ENCODE measurements at places on chromosomes 16 and 17.

DNA sequence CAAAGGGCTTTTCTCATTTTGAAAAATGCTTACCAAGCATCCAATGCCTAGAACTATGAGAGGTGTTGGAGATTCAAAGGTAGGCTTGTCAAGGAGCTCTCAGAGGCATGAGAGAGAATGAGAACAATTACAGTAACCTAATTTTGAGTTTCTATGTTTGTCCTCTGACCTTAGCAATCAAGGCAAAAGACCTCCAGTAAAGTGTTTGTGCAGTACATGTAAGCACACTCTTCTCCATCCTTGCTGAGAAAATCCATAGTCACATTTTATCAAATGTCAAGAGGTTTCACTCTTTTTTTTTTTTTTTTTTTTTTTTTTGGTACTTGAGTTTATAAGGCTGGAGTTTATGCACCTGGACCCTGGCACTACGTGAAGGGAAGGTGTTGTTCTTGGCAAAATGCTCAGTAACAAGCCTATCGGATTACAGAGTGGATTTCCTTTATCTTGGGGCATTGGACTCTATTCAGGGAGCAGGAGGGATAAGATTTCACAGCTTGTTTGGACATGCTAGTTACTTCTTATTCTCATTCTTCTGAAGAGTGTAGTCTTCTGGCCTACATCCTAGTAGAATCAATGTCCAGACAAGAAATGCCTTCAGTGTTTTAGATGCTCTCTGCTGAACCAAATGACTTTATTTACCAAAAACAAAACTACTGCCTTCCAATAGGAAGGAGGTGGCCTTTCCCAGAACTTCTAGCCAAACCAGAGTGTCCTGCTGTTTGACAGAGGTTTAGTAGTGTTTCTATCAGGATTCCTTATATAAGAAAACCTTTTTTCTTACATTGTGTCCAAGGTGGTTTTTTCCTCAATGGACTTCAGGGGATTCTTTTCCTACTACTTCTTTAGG, 21.9 kb downstream of the KCNJ2 start:
- no peak for DNase-seq

DNA sequence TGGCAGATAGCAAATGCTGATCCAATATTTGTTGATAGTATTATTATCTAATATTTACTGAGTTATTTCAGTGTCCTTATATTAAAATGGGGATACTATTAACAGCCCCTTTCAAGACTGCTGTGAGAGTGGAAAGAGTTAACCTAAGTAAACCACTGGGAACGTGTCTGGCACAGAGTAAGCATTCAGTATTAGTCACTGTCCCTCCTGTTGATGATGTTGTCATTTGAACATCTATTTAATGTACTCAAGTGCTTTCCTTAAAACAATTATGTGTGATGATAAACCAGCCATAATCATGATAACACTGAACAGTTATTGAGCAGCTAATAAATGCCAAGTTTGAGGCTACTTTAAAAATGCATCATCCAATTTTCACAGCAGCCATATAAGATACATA, 135.7 kb upstream of the XYLT1 start:
- DNase-seq, result no peak

GRCh38 chr17:35341411-35341992, 31.9 kb downstream of the SLFN11 start:
- DNase-seq, result no peak

GRCh38 chr16:86651823-86652222, 73.5 kb downstream of the FOXL1 start:
- no peak for DNase-seq

- no peak for DNase-seq
Measured at GRCh38 chr16:47947723-47948122, 208.1 kb downstream of the ABCC12 start.

DNA sequence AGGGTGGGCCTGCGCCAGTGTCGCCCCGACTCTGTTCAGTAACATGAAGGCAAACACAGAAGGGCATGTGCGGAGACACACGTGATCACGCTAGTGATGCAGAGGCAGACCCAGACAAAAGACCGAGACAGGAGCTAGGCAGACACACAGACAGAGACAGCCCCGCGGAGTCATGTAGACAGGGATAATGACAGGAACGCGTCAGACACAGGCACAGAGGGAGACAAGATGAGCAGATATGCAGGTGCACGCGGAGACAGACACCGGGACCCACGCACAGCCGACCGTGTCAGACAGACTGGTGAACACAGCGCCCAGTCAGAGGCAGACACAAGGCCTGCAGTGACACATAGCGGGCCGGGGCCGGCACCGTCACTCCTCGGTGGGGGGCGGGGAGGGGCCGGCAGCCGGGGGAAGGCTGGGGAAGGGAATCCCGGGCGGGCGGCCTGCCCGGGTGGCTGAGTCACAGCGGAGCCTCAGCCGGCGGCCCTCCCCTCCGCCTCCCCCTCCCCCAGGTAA, 7.4 kb downstream of the KDM6B start:
- peak; percentile 73 for DNase-seq

GRCh38 chr17:16061631-16062030, 62.0 kb downstream of the TTC19 start:
- no peak for DNase-seq
